Kidney epithelial cell (primary cell): ENCODE measurements at places on chromosomes 11 and 22. TPM values are rescaled to one million over a fixed set of nuclear protein-coding genes. Genes with fewer than 3 reads are reported as not detected.

DNA sequence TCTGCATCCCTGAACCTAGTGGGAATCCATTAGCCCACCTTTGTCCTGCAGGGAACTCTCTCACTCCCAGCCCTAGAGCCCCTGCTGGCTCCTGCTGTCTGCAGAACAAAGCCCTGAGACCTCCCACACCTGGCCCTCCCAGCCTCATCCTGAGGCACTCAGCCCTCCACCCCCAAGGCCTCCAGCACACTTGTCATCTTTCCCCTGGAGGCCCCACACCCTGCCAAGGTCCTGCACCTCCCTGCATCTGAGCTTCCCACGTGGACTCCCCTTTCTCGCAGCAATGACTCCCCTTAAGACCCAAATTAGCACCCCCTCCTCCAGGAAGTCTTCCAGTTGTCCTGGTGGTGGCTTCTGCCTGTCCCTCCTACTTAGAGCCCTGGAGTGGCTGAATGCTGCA is 42.3 kb upstream of the LINC01488 start:
- no peak for DNase-seq

GRCh38 chr11:30617762-30618161 is 31.6 kb upstream of the MPPED2 start:
- no peak for DNase-seq

MUC6 gene
- under 0.01 TPM in 1 of 2 replicates, not detected in the other for total RNA-seq

CYTH4 gene
- not detected in 2 replicates for total RNA-seq
